ENCODE measurements at places on chromosomes 12 and 14. TPM values are rescaled to one million over a fixed set of nuclear protein-coding genes. Genes with fewer than 3 reads are reported as not detected.

DNA sequence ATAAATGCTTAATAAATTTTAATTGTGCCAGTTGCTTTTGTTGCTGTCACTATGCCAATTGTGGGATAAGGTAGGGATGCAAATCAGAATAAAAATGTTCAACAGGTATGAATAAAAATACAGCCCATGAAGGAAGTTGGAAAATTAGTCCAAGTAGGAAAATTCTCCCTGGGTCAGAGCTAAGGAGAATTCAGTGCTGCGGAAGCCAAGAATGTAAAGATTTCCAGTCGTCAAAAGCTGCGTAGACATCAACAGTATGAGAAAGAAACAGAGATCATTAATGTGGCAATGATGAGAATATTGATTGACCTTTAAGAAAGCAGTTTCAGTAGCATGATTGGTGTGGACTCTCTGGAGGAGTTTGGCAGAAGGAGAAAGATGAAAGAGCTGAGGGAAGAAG lies 87.9 kb downstream of the PLEKHA5 start:
- peaks cover 39% of the 10 kb centered on the region for H3K4me1 ChIP-seq
- H3K27me3 ChIP-seq = no peaks in the 10 kb centered on the region
- H3K4me3 ChIP-seq = no peak overlapping the region

The SYNDIG1L gene
- not detected for total RNA-seq

- no peak overlapping the region for H3K4me3 ChIP-seq
- H3K27me3 ChIP-seq = no peaks in the 10 kb centered on the region
- DNase-seq = no peak
- H3K27ac ChIP-seq = no peak overlapping the region
- peaks cover 16% of the 10 kb centered on the region for H3K36me3 ChIP-seq
- no peaks in the 10 kb centered on the region for H3K4me1 ChIP-seq
Measured at GRCh38 chr12:96227365-96228106, 33.4 kb downstream of the ELK3 start.

DNA sequence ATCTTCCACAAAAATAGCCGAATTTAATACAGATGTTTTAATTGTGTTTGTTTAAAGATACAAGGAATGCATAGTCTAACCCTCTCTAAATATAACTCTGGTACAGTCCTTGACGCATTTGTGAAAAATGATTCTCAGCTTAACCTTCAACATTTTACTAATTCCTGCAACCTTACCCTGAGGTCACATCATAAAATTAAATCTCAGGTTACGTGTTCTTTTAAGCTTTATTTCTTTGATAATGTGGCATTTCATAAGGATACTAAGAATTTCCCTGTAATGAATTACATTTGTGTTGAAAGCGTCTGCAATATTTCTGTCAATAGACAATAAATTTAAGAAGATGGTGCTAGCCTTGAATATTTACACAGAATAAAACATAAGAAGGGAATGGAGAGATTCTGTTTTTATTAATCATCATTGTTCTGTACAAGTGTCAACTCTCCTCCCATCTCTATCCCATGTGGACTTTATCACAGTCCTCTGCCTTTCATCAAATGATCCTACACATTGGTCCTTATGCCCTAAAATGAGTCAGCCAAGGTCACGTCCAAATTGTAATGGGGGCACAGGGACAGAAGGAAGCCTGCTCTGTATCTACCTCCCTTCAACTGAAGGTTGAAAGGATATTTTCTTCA lies 769.3 kb upstream of the FLRT2 start:
- no peaks in the 10 kb centered on the region for H3K4me1 ChIP-seq
- DNase-seq = no peak
- no peaks in the 10 kb centered on the region for H3K27me3 ChIP-seq
- no peak overlapping the region for H3K4me3 ChIP-seq
- no peak overlapping the region for H3K27ac ChIP-seq

The NAV3 gene
- total RNA-seq = 4.1 TPM
